Right atrium auricular region (tissue), 2 donors: ENCODE measurements at places on chromosomes 7 and 10. TPM values are rescaled to one million over a fixed set of nuclear protein-coding genes. Genes with fewer than 3 reads are reported as not detected.

DNA sequence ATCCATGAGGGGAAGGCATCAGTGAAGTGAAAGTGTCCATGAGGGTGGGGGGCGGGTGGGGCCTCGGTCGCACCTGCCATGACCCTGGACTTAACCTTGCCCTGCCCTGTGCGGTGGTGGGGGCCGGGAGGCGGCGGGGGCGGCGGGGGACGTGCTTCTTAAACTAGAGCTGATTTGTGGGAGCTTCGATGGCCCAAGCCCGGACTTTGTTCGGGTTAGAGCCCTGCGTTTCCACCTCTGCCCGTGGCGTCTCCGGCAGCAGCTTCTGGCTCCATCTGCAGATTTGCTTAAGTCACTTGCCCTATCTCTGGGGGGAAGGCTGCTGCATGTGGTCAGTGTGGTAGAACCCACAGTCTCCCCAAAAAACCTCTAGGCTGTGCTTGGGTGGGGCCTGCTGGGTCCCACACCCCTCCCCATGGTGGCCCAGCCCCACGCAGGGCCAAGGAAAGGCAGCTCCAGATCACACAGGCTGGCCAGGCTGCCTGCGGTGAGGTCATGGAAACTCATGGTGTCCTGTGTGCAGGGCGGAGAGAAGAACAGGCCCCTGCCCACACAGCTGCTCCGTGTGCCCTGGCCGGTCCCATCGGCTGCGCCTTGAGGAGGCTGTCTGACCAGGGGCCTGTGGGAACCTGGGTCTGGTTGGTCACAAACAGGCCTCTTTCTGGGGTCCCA is 93.2 kb downstream of the INPP5A start:
- peak overlapping the region; percentile 94 for H3K27ac ChIP-seq
- peak; percentile 88 for DNase-seq
- no peaks in the 10 kb centered on the region for H3K36me3 ChIP-seq
- no peaks in the 10 kb centered on the region for H3K27me3 ChIP-seq

GRCh38 chr7:83532219-83532618 is 116.7 kb downstream of the SEMA3E start:
- no peak for DNase-seq
- H3K27ac ChIP-seq: no peak overlapping the region
- H3K4me1 ChIP-seq: no peaks in the 10 kb centered on the region
- H3K4me3 ChIP-seq: no peak overlapping the region
- no peaks in the 10 kb centered on the region for H3K36me3 ChIP-seq
- no peaks in the 10 kb centered on the region for H3K27me3 ChIP-seq

GRCh38 chr10:6062101-6062771 is at the start of gene IL2RA:
TSS of gene IL2RA (minus strand) at chr10:6062367. CDS start at chr10:6062151, 216 bp downstream.
- peaks cover 5% of the 10 kb centered on the region for H3K4me1 ChIP-seq
- H3K27me3 ChIP-seq: no peaks in the 10 kb centered on the region
- no peaks in the 10 kb centered on the region for H3K36me3 ChIP-seq

DNA sequence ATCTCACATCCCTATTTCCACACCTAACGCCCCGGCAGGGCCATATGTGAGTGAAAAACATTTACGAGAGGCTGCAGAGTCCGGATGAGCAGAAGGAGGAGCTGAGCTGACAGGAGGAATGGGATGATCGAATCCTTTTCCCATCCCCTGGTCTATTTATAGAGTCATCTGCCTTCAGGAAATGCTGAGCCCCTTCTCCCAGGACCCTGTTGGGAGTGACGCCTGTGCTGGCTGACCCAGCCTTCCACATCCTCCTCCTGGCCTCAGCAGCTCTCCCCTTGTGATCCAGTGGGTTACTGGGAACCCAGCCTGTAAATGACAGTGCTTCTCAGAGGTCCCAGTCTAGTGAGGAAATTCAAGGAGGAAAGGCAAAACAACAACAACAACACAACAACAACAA is 16.6 kb downstream of the DENND2A start:
- no peak overlapping the region for H3K4me3 ChIP-seq
- DNase-seq: no peak
- H3K27me3 ChIP-seq: no peaks in the 10 kb centered on the region
- peaks cover 40% of the 10 kb centered on the region for H3K4me1 ChIP-seq

DNA sequence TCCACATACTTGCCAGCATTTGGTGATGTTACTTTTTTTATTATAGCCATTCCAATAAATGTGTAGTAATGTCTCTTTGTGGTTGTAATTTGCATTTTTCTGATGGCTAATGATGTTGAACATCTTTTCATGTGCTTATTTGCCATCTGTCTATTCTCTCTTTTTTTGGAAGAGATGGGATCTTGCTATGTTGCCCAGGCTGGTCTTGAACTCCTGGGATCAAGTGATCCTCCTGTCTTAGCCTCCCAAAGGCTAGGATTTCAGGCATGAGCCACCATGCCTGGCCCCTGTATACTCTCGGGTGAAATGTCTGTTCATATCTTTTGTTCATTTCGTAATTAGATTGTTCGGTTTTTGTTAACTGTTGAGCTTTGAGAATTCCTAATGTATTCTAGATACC is 3.4 kb downstream of the OGDH start:
- no peaks in the 10 kb centered on the region for H3K4me1 ChIP-seq
- no peak overlapping the region for H3K4me3 ChIP-seq
- H3K27ac ChIP-seq: no peak overlapping the region
- DNase-seq: no peak
- no peaks in the 10 kb centered on the region for H3K36me3 ChIP-seq

- H3K36me3 ChIP-seq: no peaks in the 10 kb centered on the region
- DNase-seq: no peak
- H3K27me3 ChIP-seq: no peaks in the 10 kb centered on the region
- H3K27ac ChIP-seq: no peak overlapping the region
- no peaks in the 10 kb centered on the region for H3K4me1 ChIP-seq
Measured at GRCh38 chr10:107059068-107059804, 105.3 kb downstream of the SORCS1 start.

DPCD gene
- 40.3 TPM for total RNA-seq
